Esophagus muscularis mucosa (tissue), 4 donors: ENCODE measurements at places on chromosomes 6 and 20. TPM values are rescaled to one million over a fixed set of nuclear protein-coding genes. Genes with fewer than 3 reads are reported as not detected.

DNA sequence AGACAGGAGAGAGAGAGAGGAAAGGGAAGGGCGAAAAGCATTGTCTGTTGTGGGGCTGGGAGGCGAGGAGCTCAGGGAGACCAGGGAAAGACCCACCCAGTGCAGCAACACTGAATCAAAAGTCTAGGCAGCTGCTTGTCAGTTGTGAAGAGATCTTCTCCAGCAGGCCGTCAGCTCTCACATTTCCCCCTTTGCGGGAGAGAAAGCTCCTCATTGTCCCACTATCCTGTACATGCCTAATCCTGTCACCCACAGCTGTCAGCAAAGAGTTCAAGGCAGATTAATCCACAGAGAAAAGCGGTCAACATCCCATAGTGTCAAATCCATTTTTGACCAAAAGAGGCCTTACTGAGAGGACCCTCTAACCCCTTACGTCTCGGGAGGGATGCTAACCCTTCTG, 27.3 kb downstream of the RNF182 start:
- H3K4me3 ChIP-seq = no peak overlapping the region
- H3K4me1 ChIP-seq = no peaks in the 10 kb centered on the region
- no peaks in the 10 kb centered on the region for H3K27me3 ChIP-seq
- no peaks in the 10 kb centered on the region for H3K36me3 ChIP-seq
- H3K27ac ChIP-seq = no peak overlapping the region
- DNase-seq = no peak

DNA sequence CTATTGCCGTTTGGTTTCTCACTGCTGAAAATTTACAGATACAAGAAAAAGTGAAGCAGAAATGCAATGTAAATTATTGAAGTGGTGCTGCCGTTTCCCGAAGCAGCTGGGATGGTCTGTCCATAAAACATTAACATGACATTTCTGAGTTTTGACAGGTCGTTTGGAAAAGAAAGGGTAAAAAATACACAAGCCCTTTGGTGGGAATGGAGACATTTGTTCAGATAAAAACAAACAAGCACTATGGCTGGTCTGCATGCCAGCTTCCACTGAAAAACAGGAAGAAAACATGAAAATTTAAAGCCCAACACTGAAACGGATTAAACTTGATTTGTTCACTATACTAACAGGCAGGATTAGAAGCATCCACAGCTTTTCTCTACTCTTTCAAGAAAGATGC, 155.2 kb downstream of the FRK start:
- H3K27ac ChIP-seq = no peak overlapping the region
- no peak overlapping the region for H3K4me3 ChIP-seq

GRCh38 chr20:63167026-63167917, 48.7 kb downstream of the YTHDF1 start:
- H3K36me3 ChIP-seq = no peaks in the 10 kb centered on the region
- DNase-seq = no peak
- H3K4me1 ChIP-seq = no peaks in the 10 kb centered on the region
- no peak overlapping the region for H3K4me3 ChIP-seq

DNA sequence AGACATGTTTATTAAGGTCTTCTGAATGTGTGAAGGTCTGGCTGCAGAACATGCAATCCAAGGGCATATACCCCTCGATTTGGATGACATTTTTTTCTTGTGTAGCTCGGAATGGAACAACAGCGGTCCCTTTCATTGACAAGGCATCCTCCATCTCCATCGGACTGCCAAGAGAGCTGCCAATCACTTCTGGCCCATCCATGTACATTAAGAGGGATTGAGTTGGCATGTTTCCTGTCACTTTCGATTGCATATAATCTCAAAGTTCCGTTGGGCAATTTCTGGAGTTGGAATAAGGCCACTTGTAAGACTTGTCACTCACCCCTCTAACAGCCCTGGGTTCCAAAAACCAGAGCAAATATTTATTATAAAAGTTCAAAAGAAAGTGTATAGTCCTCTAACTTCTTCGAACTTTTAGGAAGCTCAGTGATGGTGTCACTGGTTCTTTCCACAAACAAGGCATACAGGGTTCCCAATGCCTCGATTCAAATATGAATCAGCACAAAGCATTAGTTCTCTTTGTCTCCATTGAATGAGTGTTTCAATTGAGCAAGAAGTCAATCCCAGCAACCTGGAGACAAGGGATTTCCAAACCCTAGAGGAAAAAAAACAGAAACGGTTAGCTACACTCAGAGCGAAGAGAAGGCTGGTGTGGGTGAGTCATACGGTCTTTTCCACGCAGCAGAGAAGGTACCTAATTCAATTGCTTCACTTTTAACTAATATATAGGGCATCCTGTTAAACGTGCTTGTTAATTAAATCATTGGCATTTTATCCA, 10.9 kb downstream of the ZNF217 start:
- peaks cover 11% of the 10 kb centered on the region for H3K36me3 ChIP-seq
- no peak for DNase-seq
- peaks cover 89% of the 10 kb centered on the region for H3K4me1 ChIP-seq
- H3K27ac ChIP-seq = peak overlapping the region; percentile 68
- no peaks in the 10 kb centered on the region for H3K27me3 ChIP-seq

FAM83C gene
- not detected for total RNA-seq

KDM1B gene
- total RNA-seq = 10.8 TPM
